HAP-1 (cell line): ENCODE measurements at places on chromosomes 12 and 14.

DNA sequence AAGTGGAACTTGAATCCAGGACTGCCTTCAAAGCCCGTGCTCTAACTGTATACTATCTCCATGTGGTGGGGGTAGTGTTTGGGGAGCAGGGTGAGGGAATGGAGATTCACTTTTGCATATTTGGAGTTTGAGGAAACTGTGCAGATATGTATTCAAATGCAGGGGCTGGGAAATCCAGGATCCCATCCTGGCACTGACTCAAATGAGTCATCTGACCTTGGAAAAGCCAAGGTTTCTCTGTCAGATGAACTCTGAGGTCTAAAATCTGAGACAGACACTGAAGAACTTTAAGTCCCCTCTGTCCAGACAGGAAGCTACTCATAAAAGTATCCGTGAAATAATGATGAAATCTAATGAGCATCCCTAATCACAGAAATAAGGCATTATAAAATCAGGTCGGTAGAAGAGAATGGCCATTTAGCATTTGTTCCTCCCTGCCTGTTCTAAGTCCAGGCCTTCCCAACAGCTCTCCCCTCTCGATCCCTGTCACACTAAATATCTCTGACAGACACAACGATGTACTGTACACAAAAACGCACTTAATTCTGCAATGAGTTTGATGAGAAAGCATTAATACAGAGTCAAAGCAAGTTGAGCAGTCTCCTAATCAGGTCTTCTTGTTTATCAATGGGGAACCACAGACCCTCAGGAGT is 14.4 kb downstream of the NIN start:
- no peak for DNase-seq

GRCh38 chr14:102080183-102081080 is 6.4 kb downstream of the HSP90AA1 start:
- DNase-seq, result no peak

- no peak for DNase-seq
These were observed 51.1 kb downstream of the CALM1 start for GRCh38 chr14:90447720-90448497.

DNA sequence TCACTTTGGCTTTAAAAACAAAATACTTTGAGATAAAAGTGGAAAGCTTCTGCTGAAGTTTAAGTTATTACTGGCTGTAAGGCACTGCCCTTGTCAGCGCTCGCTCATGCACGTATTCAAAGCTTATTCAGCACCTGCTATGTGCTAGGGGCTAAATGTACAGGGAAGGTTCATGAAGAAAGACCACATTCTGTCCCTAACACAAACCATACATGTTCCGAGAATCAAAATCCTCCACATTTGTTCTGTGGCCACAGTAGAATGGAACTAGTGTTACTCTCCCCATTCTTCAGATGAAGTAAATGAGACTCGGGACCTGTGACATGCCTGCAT is 33.8 kb upstream of the GPR68 start:
- no peak for DNase-seq

DNA sequence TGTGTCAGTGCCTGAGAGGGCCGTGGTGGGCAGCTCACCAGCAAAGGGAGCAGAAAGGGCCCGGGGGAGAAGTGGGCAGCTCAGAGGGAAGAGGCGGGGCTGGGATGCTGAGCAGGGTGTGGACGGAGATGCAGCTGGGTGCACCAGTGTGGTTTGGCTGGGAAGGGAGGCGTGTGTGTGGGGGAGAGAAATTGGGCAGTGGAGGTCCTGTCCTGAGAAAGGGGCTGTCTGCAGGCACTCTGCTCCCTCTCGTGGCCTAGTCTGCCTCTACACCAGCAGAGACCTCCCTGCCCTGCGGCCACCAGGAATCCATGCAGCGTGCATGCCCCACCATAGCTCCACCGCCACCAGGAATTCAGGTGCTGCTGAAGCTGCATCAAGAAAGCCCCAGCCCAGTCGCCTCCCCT is 6.4 kb downstream of the TMEM121 start:
- peak; percentile 79 for DNase-seq
